B cell (primary cell): ENCODE measurements at places on chromosomes 13 and 19. TPM values are rescaled to one million over a fixed set of nuclear protein-coding genes. Genes with fewer than 3 reads are reported as not detected.
A peak's percentile ranks its signal among the peaks of the same experiment; 100 is the strongest.

The NUMBL gene
- 21.8 and 27.7 TPM in 2 replicates for total RNA-seq

The ZNF699 gene
- 17.3 and 22.0 TPM in 2 replicates for total RNA-seq

The FAM216B gene
- not detected in 2 replicates for total RNA-seq

The ZNF587 gene
- total RNA-seq = 72.9 and 77.6 TPM in 2 replicates

The MEDAG gene
- not detected in 2 replicates for total RNA-seq

The VSTM2B gene
- total RNA-seq = not detected in 2 replicates

The ZNF571 gene
- 10.0 and 13.1 TPM in 2 replicates for total RNA-seq

The GNG8 gene
- total RNA-seq = 6.7 and 12.0 TPM in 2 replicates

The CEACAM8 gene
- not detected in 2 replicates for total RNA-seq

- no peak overlapping the region for H3K27ac ChIP-seq
- no peak for DNase-seq
- no peaks in the 10 kb centered on the region for H3K4me1 ChIP-seq
Observed at GRCh38 chr13:32017474-32017873, 14.1 kb upstream of the FRY start.

- H3K27ac ChIP-seq = no peak overlapping the region
- H3K27me3 ChIP-seq = peaks cover 4% of the 10 kb centered on the region
- H3K4me1 ChIP-seq = no peaks in the 10 kb centered on the region
- H3K36me3 ChIP-seq = no peaks in the 10 kb centered on the region
- no peak overlapping the region for H3K4me3 ChIP-seq
- no peak for DNase-seq
Observed at GRCh38 chr13:110331362-110331761, 24.3 kb downstream of the COL4A2 start.

DNA sequence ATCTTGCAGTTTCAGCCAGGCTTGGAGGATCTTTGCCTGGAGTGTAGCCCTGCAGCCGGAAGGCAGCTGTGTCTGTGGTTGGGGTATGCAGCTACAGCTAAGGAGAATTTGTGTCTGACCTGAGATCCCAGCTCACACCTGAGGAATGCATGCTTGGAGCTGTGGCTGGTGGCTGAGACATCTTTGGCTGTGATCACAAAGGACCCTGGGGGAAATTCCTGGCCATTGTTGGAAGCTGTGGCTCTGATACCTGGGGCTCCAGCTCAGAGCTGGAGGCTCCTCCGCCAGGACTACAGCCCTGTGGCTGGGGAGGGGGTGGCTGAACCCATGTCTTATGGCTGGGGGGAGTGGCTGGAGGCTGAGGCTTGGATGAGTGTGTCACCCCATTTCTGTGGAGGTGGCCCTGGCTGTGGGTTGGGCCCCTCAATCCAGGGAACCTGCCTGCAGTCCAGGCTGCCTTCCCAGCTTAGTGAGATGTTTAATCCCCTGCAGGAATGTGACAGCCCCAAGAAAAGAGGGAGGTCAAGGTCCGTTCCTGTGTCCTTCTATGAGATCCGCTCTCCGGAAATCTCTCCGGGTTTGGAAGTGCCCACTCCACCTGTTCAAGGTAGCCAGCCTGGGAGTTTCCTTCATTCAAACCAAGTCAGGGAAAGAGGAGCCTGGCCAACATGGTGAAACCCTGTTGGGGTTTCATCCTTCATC, 27.6 kb downstream of the ARHGEF18 start:
- peaks cover 5% of the 10 kb centered on the region for H3K4me1 ChIP-seq
- DNase-seq = no peak
- peaks cover 83% of the 10 kb centered on the region for H3K36me3 ChIP-seq
- H3K4me3 ChIP-seq = no peak overlapping the region
- H3K27me3 ChIP-seq = no peaks in the 10 kb centered on the region

DNA sequence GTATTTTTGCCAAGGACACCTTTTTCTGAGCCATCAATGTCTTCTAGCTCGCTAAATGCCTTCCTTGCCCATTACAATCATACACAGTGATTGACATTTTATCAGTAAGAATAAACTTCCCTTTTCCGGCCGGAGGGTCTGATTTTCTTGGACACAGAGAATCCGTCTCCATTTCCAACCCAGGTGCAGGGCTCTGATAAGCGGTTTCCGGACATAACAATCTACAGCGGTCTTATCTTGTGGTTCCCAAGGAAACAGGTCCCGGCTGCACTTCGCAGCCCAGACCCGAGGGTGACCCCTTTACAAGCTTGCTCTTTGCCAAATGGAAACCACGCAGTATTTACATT, 5.1 kb upstream of the ZNF77 start:
- peaks cover 26% of the 10 kb centered on the region for H3K4me1 ChIP-seq
- H3K27ac ChIP-seq = peak overlapping the region; percentile 92
- peak overlapping the region; percentile 74 for H3K4me3 ChIP-seq
- H3K36me3 ChIP-seq = peaks cover 2% of the 10 kb centered on the region
- DNase-seq = no peak

GRCh38 chr13:91312324-91312723, 35.2 kb upstream of the MIR17HG start:
- H3K4me1 ChIP-seq = peaks cover 3% of the 10 kb centered on the region
- no peak for DNase-seq
- H3K36me3 ChIP-seq = no peaks in the 10 kb centered on the region

DNA sequence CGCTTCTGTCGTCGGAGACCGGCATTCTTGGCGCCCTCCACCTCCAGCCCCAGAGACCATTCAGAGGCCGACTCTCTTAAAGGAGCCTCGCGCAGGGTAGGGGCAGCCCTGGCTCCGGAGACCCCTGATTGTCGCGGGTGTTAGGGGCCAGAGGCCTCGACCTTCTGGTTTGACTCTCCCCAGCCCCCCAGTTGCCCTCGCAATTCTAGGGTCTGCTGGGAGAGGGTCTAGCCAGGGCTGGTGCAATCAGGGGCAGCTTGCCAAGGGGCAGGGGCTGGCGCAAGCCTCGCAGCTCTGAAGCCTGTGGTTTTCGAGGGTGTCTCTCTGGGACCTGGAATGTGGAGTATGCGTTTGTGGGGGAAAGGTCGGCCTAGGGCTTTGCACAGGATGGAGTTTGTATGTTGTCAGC, 1.6 kb upstream of the SLC7A10 start:
- peaks cover 22% of the 10 kb centered on the region for H3K4me1 ChIP-seq
- H3K27ac ChIP-seq = no peak overlapping the region
- no peak for DNase-seq
- H3K27me3 ChIP-seq = no peaks in the 10 kb centered on the region

GRCh38 chr19:9430444-9430843, 4.9 kb downstream of the ZNF266 start:
- DNase-seq = no peak
- no peak overlapping the region for H3K27ac ChIP-seq
- peaks cover 8% of the 10 kb centered on the region for H3K36me3 ChIP-seq
- H3K27me3 ChIP-seq = no peaks in the 10 kb centered on the region
- H3K4me1 ChIP-seq = peaks cover 11% of the 10 kb centered on the region

GRCh38 chr13:75764251-75764925, 128.3 kb downstream of the LMO7 start:
- no peak for DNase-seq
- H3K4me1 ChIP-seq = peaks cover 16% of the 10 kb centered on the region
- no peaks in the 10 kb centered on the region for H3K27me3 ChIP-seq
- no peak overlapping the region for H3K4me3 ChIP-seq
- no peaks in the 10 kb centered on the region for H3K36me3 ChIP-seq

- H3K27ac ChIP-seq = no peak overlapping the region
- H3K27me3 ChIP-seq = no peaks in the 10 kb centered on the region
- no peak overlapping the region for H3K4me3 ChIP-seq
- H3K4me1 ChIP-seq = no peaks in the 10 kb centered on the region
- H3K36me3 ChIP-seq = no peaks in the 10 kb centered on the region
Observed at GRCh38 chr19:53812335-53812734, 11.8 kb downstream of the NLRP12 start.

DNA sequence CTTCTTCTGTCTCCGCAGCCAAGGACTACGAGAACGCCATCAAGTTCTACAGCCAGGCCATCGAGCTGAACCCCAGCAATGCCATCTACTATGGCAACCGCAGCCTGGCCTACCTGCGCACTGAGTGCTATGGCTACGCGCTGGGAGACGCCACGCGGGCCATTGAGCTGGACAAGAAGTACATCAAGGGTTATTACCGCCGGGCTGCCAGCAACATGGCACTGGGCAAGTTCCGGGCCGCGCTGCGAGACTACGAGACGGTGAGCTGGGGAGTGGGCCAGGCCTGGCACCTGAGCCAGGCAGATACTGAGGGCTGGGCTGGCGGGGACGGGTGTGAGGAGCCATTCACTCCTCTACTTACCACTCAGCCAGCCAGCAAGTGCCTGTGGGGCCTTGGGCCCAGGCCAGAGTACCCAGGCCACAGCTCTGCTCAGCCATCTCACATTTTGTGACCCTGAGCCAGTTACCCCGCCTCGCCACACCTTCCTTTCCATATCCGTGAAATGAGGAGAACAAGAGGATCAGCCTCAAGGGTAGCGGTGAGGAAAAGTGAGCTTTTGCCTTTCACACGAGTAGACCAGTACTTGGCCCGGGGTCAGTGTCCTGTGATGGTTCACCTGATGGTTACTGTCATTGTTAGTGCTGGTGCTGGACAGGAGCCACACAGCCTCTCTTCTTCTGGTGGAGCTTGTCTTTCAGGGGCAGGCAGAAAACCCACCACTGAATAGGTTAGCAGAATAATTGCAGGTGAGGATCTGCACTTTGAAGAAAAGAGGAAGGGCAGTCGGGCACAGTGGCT, 7.0 kb downstream of the PPP5C start:
- no peak overlapping the region for H3K27ac ChIP-seq
- no peaks in the 10 kb centered on the region for H3K36me3 ChIP-seq
- no peaks in the 10 kb centered on the region for H3K27me3 ChIP-seq
- H3K4me3 ChIP-seq = no peak overlapping the region
- no peak for DNase-seq

DNA sequence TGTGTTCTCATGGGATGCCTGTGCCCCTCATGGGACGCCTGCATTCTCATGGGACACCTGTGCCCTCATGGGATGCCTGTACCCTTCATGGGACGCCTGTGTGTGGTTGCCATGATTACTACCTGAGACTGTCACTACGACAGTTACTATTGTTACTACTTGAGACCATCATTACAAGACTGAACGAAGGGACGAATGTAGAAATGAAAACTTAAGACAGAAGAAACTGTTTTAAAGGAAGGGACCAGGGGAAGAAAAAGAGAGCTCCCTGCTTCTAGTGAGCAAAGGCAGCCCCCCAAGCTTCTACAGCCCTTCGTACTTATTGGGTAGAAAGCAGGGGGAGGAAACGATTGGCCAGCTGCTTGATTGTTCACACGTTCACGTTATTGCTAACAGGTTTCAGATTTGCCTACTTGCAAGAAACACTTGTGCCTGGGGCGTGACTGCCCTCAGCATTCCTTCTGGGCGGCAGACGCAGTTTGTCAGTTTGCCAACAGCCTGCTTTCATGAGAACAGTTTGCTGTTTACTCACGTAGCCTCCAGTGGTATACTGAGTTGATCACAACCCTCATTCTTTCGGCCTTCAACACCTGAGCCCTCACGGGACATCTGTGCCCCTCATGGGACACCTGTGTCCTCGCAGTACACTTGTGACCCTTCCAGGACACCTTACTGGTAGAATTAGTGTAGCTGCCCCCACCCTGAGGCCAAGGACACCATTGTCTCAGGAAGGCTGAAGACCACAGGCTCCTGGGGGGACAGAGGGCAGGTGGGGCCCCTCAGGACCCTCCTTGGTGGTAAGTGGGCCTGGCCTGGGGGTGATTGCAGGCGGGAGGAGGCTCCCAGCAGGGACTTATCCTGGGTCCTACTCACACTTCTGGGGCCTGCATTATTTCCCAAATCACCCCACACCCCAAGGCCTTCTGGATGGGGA, 2.5 kb upstream of the S1PR4 start:
- no peak overlapping the region for H3K4me3 ChIP-seq
- H3K4me1 ChIP-seq = peaks cover 38% of the 10 kb centered on the region
- peak overlapping the region; percentile 91 for H3K27ac ChIP-seq
- no peaks in the 10 kb centered on the region for H3K27me3 ChIP-seq
- DNase-seq = peak; percentile 85

DNA sequence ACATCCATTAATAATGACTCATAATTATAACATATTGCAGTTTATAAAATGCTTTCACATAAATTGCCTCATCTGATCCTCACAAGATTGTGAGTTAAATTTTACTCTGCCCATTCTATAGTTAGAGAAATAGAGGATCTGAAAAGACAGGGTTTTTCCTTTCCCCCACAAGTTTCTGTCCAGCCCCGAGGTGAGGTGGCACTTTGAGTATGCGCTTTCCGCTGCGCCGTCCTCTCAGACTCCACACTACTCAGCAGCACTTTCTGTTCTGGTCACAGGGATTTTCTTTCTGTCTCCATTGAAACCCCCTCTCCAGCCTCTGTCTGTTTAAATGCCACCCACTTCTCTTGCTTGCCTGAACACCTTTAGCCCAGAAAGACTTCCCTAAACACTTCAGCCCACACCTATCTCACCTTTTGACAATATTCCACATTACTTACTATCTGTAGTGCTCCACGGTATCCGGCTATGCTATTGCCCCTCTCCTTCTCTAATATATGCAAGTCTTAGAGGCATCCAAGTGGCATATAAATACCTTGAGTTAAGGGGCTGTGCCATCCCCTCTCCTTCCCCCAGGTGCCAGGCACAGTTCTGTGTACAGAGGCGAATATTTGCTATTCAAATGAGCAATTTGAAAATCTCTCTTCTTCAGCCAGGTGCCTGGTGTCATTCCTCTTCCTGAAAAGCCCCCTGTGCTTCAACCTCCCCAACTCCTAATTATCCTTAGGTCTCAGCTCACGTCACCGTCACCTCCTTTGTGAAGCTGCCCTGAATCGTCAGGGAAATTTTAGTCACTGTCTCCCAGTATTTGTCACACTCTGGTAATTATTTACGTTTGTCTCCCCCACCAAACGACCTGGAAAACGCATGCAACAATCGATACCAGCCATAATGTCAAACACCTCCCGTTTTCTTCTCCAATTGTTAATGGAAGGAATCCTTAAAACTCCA, 268.7 kb downstream of the NHLRC3 start:
- no peaks in the 10 kb centered on the region for H3K36me3 ChIP-seq
- H3K27me3 ChIP-seq = no peaks in the 10 kb centered on the region
- no peak for DNase-seq
- H3K4me3 ChIP-seq = no peak overlapping the region

- peak; percentile 9 for DNase-seq
- no peak overlapping the region for H3K4me3 ChIP-seq
- H3K27me3 ChIP-seq = no peaks in the 10 kb centered on the region
- H3K36me3 ChIP-seq = no peaks in the 10 kb centered on the region
- no peak overlapping the region for H3K27ac ChIP-seq
- no peaks in the 10 kb centered on the region for H3K4me1 ChIP-seq
Observed at GRCh38 chr13:35630551-35631275, 154.2 kb upstream of the MAB21L1 start.

DNA sequence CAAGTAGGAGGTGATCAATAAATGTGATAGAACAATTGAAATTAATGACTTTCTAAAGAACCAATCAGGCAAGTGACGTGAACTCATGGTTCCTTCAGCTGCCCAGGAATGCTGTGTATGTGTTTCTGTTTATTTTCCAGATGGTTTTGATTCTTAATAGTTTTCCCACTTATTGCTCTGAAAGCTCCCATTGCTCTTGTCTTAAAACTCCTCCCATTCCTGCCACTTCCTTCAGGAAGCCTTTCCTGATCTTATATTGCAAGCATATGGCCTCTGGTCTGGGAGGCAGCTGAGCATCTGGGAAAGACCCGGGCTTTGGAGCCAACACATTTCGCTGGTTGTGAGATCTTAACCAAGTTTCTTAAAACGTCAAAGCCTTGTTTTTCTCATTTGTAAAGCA, 17.1 kb upstream of the LATS2 start:
- H3K27ac ChIP-seq = no peak overlapping the region
- H3K36me3 ChIP-seq = no peaks in the 10 kb centered on the region
- no peak for DNase-seq
- H3K4me3 ChIP-seq = no peak overlapping the region
